ENCODE measurements at places on chromosomes 11 and 22. TPM values are rescaled to one million over a fixed set of nuclear protein-coding genes. Genes with fewer than 3 reads are reported as not detected.

DNA sequence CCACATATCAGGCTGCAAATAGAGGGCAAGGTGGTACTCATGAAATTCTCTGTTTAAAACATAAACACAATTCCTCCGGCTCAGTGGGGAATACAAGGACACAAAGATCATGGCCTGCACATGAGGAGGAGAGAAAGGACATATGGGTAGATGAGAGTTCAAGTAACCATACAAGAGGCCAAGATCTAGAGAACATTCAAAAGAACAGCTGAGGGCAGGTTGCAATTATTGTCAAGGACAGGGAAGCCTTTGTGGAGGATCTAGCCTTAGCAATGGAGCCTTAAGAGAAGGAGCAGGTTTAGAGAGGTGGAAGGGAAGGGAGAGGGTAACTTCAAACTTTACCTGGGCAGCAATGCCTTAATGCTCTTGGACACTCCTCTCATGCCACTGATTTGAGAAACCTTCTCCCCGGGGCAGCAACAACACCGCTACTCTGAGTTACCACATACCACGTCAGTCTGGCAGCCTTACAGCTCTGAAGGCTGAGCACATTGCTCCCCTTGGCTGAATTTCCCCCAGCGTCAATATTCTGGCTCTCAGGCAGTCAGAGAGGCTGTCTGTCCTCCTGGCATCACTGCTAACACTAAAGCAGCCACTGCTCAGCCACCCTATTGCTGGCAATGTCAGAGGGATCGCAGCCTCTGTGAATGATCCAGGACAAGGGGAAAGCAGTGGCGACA, 55.5 kb downstream of the CLPB start:
- DNase-seq: no peak

Gene ANO5
- 3.7 TPM for total RNA-seq

DNA sequence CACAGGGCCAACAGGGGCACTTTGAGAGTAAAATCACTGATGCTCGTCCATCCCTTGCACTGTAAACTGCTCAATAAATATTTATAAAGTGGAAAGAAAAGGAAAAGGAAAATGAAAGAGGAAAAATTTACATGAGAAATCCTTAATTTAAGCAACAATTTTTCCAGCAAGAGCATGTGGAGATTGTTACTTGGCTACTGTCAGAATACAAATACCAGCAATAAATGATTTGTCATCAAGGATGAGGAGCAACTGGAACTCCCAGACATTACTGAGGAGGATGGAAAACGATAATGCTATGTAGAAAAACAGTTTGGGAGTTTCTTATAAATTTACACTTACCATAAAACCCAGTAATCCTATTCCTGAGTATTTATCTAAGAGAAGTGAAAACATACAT, 123.0 kb downstream of the SGSM3 start:
- no peak for DNase-seq

DNA sequence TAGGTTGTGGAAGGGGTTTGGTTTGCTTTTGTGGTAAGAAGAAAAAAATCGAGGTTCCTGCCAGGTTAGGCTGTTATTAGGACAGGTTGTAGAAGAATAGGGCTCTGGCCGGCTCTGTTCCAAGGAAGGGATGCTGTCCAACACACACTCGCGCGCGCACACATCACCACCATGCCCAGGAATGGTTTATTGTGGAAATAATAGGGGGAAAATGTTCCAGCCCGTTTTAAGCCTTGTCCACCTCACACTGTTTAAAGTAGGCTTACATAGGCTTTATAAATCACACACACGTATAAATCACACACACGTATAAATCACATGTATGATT, 1.2 kb upstream of the ARHGAP20 start:
- no peak for DNase-seq

Gene MOV10L1
- total RNA-seq: 0.33 TPM

- DNase-seq: no peak
Observed at GRCh38 chr11:118536726-118537125, 5.7 kb downstream of the TMEM25 start.

DNA sequence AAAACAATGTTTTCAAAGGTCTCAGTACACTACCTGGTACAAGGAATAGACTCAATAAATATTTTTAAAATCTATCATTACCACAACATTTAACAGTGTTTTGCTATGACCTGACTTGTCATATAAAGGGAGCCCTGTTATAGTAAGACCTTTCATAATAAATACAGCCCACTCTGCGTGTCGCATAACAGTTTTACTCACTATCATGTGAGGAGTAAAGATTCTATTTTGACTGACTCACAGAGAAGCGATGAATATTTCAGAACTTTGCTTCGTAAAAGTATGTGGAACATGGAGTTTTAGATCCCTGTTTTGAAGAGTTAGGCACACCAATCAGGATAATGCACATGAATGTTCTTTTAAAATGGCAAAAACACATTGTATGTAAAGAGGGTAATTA, 531.2 kb downstream of the KCNA4 start:
- no peak for DNase-seq

DNA sequence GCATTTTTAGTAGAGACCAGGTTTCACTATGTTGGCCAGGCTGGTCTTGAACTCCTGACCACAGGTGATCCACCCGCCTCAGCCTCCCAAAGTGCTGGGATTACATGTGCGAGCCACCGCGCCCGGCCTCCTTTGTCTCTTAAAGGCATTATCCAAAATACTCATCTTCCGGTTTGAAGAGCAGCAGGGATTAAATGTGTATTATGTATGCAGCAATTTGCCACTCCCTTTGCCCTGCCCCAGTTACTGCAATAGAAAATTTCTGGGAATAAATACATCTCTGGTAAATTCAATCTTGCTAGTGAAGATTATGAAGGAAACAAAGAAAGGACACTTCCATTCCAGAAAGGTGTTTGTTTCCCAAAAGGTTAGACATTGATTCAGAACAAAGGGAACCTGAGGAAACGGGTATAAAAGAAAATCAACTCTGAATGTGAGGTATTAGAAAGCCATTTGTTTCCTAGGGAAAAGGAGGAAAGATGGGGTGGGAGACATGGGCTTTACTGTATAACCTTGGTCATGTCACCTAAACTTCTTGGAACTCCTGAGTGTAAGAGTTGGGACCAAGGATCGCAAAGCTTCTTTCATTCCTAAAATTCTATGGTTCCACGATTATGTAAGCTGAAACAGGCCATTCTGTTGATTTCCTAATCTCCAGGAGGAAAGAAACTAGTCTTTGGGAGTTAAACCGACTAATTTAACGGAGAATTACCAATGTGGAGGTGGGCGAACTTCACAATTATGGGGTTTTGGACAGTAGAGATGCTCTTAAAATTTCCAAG, 959 bp upstream of the HIPK3 start:
- DNase-seq: peak; percentile 93

Gene GPR137
- total RNA-seq: 56.6 TPM

Gene RBMXL2
- not detected for total RNA-seq

GRCh38 chr11:125123947-125124617, 12.7 kb upstream of the TMEM218 start:
- DNase-seq: peak; percentile 89

DNA sequence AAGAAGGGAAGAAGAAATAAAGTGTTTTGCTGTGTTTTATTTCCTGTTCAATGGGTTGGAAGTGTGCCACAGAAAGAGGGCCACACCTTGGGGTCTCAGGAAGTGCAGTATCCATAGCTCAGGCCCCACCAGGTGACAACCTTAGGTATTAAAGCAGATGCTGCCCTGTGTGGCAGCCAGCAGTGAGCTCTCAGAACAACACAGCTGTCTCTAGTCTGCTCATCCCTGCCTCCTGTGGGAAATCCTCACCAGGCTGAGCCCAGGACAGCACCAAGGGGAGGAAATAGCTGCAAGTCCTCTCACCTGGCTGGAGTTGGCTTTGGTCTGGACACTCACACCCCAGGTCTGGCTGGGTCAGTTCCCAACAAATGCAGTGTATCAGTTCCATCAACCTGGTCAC, 25.1 kb downstream of the ARL14EP start:
- no peak for DNase-seq

GRCh38 chr11:60457576-60457975, 1.9 kb downstream of the MS4A1 start:
- no peak for DNase-seq

Gene FAM180B
- 0.62 TPM for total RNA-seq

GRCh38 chr22:22959147-22959827, 71.7 kb downstream of the IGLL5 start:
- DNase-seq: peak; percentile 81

Gene FOLH1
- total RNA-seq: 6.1 TPM

GRCh38 chr11:12377106-12377823, at the start of gene PARVA:
Gene PARVA, plus strand, starts transcription at chr11:12377571. Its CDS starts 77 bp downstream, at chr11:12377648.
- peak; percentile 67 for DNase-seq

DNA sequence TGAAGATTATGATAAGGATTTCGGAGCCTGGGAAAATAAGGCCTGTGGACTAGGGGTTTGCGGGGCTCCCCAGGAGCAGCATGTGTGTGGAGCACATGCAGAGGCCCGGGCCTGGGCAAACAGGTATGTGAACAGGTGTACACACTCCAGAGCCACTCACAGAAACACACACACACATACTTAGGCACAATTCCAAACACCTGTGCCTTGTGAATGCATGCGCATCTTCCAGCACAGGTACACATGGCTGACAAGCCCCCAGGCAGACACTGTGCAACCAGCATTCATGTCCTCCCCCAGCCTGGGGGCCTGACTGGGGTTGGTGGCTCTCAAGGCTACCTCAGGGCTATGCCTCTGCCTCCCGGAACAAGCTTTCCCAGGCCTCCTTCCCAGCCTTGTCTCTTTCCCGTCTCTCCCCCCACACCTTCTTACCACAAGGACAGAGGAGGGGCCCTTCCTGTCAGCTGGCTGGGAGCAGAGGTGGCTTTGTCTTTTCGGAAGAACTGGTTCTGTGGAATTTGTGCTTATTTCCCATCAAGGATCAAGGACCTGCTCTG, 2.6 kb upstream of the P2RY6 start:
- DNase-seq: no peak

- no peak for DNase-seq
Observed at GRCh38 chr11:121514432-121515334, 61.9 kb upstream of the SORL1-AS1 start.

DNA sequence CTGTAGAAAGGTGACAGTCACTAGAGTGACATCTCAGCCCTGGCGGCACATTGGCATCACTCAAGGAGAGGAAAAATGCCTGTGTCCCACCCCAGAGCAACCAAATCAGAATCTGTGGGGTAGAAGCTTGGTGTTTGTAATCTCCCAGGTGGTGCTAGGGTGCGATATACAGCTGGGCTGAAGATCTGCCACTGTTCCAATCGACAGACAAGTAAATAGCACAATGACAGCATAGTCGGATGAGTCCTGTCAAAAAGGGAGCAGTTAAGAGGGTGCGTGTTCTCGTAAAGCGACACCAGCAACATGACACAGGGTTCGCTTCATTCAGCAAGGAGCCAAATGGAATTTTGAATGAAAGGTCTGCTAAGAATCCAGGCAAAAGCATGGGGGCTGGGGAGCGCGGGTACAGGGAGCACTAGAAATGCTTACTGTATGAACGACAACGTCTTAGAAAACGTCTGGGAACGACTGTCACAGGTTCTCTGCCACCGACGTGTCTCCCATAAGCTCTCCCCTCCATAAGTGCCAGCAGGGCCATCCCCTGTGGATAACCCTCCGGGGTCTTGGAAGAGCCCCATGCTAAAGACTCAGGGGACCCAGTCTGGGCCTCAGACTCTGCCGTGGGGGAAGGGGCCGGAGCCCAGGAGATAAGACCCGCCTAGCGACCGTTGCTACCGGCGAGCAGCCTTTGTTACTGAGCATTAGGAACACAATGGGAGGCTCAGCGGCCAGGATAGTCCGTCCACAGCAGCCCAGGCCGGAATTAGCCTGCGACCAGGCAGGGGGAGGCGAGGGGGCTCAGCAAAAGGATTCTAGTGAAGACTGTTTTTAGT, 20.8 kb downstream of the ADA2 start:
- no peak for DNase-seq

Data from A673 (cell line).